Effector memory CD4-positive, alpha-beta T cell (primary cell): ENCODE measurements at places on chromosomes 7 and 10.

GRCh38 chr10:55065185-55065584, 264.2 kb upstream of the PCDH15 start:
- DNase-seq = no peak

DNA sequence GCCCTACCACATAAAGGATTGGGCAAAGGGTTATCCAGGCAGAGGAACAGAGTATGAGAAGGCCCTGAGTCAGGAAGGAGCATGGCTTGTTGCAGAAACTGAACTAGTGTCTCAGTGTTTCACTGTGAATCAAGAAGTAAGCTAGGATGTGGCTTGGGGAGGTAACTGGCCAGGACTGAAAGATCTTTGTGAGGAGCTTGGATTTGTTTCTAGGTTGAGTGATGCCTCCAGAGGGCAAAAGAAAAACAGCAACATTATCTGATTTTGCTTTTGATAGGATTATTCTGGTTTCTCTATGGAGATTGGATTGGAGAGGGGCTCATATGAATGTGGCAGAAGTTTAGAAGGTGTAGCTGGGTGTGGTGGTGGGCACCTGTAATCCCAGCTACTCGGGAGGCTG, 137.9 kb upstream of the HDAC9 start:
- DNase-seq = no peak

GRCh38 chr10:78541481-78542140, 507.9 kb downstream of the RPS24 start:
- DNase-seq = no peak

GRCh38 chr10:62538606-62539005, 164.4 kb downstream of the ZNF365 start:
- no peak for DNase-seq

- DNase-seq = no peak
Observed at GRCh38 chr7:38318803-38319416, 45.5 kb upstream of the TARP start.

- DNase-seq = no peak
Observed at GRCh38 chr7:104625956-104626355, 297.6 kb downstream of the LHFPL3 start.

DNA sequence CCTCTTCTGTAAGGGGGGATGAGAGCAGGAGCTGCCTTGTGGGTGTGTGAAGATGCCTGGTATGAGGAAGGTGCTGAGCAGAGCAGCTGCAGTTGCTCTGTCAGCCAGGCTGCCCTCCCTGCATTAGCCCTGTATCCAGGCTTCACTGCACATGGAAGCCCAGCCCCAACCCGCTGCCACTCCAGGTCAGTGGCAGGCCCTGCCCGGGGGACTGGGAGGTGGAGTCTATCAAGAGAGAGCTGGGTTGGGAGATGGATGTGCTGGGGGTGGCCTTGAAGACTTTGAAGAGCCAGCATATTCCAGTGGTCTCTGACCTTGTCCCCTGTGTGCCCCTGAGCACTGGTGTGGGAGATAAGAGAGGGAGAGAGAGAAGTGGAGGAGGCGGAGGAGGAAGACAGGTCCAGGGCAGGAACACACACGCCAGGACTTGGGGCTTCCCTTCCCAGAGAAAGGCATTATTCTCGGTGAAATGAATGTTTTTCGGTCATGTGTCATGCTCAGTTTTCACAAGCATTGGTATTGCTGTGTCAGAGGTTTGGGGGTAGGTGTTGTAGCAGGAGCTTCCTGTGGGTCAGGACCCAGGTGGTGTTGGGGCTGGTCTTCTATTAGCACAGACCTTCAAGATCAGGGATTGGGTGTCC, 2.6 kb downstream of the PPIF start:
- DNase-seq = no peak

GRCh38 chr7:94149789-94150545, 145.8 kb upstream of the BET1 start:
- DNase-seq = no peak

DNA sequence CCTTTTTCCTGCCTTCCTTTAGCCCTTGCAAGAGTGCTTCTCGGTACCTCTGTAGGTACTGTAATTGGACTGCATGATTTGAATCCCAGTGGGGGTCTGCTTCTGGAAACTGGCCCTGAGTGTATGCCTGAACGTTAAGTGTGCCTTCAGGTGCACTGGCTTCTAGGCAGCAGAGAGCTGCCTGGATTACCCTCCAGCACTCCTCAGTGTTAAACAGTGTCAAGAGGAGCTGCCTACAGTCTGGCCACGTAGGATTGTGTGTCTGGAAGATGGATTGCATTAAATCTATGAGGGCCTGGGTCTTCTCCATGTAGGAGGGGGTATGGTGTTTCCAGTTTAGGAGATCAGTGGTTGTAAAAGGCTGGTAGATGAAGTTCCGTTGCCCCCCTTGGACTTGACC, 103.7 kb downstream of the TRIM24 start:
- DNase-seq = no peak
